ENCODE measurements at places on chromosomes 1 and 21.

- no peak for DNase-seq
Measured at GRCh38 chr21:39675993-39676661, 63.4 kb downstream of the B3GALT5 start.

DNA sequence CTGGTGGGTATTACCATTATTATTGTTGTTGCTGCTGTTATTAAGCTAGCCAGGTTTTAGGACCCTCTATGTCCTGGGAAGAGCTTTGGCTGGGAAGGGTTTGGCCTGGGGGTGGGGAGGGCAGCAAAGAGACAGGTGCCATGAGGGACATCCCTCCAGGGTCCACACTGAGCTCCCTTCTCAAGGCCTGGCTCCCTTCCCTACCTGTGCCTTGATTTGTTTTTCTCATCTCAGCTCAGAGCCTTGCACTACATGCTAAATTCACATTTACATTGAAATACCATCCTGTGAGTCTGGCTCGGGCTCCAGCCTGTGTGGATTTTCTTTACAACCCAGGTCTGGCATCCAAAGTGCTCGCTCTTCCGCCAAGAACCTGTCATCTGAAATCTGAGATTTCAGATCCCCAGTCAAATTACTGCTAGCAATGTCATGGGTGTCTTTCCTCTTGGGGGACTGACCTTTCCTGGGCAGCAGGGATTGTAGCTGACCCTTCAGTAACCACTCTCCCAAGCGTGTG is 536.3 kb downstream of the PTPRU start:
- no peak for DNase-seq

DNA sequence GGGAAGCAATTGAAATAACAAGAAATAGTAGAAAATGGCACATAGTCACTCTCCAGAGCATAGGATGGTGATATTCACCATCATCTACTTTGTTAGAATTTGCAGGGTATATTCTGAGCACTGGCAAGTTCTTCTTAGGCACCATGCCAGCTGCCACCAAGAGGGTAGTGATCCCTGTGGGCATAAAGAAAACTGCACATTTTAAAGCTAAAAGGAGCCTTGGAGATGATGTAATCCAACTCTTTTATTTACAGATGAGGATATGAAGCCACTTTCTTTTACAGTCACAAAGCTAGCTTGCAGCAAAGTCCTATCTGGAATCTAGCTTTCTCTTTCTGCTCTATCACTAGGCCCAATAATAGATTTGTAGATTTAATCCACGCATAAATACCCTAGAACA is 69.0 kb downstream of the PTGER3 start:
- no peak for DNase-seq

DNA sequence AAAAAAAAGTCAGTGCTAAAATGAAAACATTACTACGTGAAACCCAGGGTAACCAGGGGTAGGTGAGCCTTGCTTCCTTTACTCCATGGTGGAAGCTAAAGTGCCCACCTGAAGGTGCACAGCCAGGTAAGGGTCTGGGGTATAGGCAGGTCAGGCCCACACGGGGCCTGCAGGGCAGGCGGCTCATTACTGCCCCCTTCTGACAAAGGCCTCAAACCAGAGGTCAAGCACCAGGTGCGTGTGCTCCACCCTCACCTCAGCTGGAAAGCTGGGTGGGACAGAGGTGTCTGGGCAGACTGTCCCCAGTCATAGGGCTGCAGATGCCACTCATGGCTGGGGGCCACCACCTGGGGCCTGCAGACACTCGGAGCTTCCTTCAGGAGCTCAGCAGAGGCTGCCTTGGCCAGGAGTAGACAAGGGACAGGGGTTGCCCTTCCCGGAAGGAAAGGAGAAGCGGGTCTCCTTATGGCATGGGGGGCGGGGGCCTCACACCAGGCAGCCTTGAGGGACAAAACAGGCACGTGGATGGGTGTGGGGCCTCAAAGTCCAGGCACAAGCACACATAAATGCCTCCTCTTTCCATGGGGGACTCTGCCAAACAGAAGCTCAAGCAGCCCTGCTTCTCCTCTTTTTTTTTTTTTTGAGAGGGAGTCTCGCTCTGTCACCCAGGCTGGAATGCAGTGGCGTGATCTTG is 36.2 kb downstream of the ACOT7 start:
- no peak for DNase-seq

GRCh38 chr1:19319196-19319595 is 7.1 kb downstream of the SLC66A1 start:
- no peak for DNase-seq

DNA sequence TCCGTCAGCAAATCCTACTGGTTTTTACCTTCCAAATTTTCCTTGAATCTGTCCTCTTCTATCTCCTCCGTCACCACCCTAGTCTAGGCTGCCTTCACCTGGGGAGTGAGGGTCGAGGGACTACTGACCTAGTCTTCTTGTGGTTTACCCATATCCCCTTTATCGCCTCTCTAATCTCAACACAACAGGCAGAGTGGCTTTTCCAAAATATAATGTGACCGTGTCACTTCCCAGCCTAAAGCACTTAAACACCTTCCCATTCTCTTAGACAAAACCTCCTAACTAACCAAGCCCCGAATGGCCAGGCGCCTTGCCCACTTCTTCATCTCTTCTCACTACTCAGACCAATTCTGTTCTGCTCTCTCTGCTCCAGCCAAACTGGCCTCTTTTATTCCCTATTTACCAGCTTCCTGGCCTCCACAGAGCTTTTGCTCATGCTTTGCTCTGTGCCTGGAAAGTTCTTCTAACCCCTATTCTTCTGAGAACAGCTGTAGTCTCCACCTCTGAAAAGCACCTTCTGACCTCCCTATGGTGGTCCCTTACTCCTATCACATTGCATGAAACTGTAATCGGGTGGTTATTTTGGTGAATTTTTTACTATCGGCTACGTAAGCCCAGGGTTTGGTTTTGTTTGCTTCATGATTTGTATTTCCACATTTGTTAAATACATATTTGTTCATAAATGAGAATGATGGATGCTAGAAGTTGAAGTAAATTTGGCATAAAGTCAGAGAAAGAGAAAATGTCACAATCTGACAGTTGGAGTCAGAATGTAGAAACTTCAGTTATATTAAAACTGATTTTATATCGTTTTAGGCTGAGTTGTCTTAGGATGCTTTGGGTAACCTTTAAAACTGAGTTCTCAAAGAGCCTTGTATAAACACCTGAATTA is 1.2 kb upstream of the NBPF1 start:
- DNase-seq, result no peak

GRCh38 chr1:247104965-247105364 is 809 bp upstream of the ZNF669 start:
- DNase-seq, result no peak

DNA sequence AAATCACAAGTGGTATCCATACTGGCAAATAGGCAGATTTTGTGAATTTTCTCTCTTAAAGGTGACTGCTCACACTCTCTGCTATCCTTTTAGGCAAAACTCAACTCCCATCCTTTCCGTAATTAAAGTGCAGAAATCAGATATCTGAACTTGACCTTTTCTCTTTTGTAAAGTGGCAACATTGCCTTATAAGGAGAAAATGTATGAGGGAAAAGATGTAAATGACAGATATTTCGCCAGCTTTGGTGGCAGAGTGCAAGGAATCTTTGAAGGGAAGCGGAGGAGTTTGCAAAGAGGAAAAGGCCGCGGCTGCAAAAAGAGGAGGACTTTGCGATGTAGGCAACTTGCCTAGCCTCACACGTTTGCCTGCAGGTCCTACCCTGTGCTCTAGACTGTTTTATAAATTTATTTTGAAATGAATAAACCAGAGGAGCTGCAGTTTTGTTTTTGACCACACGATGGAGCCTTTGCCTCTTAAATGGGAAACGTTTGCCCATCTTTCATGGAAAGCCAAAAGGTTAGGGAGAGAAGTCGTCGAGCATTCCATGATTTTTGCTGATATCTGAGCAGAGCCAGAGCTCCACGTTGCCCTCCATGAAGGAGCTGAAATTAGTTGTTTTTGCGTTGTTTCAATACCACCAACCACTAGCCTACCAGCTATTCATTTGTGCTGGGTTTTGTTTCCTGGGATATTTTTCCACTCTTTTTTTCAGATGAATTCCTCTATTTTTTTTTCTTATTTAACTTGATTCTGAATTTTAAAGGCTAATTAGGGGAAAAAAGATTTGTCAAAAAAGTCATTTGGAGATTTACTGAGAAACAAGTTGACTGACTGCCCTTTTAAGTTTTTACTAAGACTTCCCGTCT is 242.3 kb downstream of the LMX1A start:
- DNase-seq, result no peak

DNA sequence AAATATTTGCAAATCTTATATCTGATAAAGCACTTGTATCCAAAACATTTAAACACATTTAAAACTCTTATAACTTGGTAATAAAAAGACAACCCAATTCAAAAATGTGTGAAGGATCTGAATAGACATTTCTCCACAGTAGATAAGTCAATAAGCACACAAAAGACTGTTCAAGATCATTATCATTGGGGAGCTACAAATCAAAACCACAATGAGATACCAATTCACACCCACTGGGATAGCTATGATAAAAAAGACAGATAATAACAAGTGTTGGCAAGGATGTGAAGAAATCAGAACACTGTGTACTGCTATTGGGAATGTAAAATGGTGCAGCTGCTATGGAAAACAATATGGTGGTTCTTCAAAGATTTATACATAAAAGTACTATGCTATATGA is 5.1 kb upstream of the LIN9 start:
- no peak for DNase-seq

GRCh38 chr1:32925403-32926162 is 24.4 kb upstream of the TMEM54 start:
- DNase-seq, result no peak

DNA sequence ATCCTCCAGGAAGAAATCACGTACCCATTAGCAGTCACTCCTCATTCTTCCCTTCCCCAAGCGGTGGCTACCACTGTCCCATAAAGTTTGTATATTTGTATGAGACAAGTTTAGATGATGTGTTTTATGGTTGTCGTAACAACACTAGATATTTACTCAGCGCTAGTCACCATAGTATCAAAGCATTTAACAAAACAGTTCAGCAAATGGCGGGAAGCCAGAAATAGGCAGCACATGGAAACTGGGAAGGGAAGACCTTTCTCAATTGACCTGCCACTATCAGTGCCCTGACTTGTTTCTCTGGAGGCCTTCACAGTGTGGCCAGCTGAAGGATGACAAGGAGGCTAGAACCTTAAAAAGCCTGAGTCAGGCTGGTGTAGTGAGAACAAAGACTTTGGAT is 31.1 kb downstream of the CNST start:
- DNase-seq, result no peak

DNA sequence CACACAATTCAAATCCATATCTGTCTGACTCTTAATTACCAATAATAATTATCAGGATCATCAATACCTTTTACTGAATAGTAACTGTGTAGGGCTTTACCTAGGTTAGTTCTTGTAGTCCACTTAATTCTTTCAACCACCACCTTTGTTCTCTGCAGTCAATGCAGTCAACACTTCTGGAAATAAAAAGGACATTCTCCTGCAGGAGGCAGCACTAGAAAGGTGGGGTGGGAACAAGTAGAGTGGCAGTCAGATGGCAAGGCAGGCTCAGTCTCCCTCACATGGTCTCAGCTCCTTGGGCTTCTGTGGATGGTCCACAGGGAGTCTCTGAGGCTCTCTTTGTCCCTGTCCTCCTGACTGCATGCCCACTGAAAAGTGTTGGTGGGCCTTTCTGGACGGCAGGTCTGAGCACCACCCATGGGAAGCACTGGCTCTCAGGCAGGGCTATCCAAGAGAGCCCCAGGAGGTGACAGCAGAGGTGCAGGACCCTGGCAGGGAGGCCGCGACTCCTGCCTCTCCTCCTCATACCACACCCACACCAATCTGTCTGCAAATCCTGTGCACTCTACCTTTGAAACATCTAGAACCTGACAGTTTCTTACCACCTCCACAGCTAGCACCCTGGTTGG is 237.3 kb downstream of the FOXD2 start:
- DNase-seq, result no peak

DNA sequence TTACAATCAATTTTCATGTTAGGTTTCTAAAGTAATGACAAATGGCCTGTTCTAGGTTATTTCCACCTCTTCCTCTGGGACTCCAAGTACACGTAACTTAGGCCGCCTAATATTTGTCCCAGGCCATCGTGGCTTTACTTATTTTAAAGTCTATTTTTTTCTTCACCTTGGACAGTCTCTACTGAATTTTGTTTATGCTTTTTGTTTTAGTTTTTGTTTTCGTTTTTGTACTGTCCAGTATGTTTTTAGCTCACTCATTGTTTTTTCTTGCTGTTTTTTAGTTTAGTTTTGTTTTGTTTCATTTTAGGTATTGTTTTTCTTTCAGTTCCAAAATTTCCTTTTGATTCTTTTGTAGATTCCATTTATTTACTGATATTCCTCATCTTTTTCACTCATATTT is 187.7 kb upstream of the RNPC3 start:
- no peak for DNase-seq

DNA sequence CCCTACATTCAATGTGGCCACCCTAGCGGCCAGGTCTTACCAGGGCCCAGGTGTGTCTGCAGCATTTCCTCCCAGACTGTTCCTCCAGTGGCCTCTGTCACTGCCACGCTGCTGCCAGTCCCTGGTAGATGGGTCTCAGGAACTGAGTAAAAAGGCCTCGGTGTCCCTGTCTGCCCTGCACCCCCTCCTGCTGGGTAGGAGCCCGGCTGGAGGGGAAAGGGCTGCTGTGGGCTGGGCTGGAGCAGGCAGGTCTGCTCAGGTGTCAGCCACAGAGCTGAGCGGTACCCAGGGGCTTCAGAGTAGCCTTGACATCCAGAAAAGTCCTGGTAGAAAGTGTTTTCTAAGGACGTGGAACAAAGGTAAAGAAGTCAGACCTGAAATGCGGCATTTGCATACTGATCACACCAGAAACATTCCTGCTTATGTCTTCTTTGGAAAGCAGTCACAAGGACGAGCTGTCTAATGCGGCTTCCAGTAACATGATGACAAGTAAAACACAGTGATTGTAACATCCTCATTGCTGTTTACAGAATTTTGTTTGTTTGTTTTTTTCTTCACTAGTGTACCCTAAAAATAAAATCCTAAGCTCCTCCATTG is 32.6 kb downstream of the SEC16B start:
- DNase-seq, result no peak

- DNase-seq, result no peak
Measured at GRCh38 chr1:156356262-156356874, 12.6 kb upstream of the RHBG start.

- DNase-seq, result no peak
Measured at GRCh38 chr21:24420689-24421088, 1186.6 kb downstream of the MRPL39 start.

- DNase-seq, result no peak
Measured at GRCh38 chr1:183832459-183832858, 27.5 kb downstream of the RGL1 start.

- no peak for DNase-seq
Measured at GRCh38 chr1:207289756-207290155, 31.7 kb upstream of the CD55 start.

DNA sequence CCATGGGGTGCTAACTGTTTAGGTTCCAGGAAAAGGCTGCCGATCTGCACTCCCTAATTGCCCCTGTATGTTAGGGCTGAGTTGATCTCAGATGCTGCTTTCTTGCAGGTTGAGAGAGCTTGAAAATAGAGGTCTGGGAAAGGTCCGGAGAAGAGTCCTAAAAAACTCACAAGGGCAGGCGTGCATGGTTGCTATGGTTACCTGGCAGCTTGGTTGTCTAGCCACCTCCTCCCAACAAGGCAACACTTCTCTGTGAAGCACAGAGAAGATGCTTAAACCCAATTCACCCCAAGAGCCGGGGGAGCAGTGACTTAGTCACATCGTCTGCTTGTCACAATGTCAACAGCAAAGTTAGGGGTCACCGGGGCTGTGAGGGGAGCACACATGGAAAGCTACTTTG is 31.0 kb upstream of the LRRC52 start:
- no peak for DNase-seq
